ENCODE measurements at places on chromosomes 16 and 17.

DNA sequence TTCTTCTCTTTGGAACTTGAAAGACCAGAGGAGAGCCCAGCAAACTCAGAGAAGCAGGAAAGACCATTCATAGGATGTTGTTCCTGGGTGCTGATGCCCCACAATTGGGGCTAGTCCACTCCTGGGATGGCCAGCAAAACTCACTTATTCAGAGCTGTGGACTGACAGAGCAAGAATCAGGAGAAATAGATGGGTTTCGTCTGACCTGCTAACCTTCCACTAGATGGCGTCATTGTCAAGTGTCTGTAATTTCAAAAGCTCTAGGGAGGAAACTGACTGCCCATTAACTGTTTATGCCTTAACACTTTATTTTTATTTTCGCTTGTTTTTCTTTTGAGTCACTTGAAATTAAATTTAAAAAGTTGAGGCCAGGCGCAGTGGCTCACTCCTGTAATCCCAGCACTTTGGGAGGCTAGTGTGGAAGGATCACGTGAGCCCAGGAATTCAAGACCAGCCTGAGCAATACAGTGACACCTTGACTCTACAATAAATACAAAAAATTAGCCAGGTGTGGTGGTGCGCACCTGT is 28.7 kb upstream of the MILR1 start:
- DNase-seq = peak; percentile 17

DNA sequence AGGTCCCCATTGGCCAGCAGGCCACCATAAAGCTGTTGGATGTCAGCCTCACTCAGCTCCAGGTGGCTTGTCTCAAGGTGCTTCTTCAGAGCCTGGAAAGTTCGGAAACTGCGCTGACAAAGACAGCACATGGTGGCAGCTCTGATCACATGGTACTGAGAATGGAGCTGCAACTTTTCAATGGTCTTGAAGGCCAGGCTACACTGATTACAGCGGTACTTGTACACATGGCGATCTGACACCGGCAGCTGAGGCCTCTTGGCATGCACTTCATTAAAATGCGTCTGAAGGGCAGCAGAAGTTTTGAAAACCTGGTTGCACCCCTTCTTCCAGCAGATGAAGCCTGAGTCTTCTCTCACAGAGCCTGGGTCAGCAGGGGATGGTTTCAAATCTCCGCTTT is 249.7 kb downstream of the ZFHX3 start:
- DNase-seq = no peak

DNA sequence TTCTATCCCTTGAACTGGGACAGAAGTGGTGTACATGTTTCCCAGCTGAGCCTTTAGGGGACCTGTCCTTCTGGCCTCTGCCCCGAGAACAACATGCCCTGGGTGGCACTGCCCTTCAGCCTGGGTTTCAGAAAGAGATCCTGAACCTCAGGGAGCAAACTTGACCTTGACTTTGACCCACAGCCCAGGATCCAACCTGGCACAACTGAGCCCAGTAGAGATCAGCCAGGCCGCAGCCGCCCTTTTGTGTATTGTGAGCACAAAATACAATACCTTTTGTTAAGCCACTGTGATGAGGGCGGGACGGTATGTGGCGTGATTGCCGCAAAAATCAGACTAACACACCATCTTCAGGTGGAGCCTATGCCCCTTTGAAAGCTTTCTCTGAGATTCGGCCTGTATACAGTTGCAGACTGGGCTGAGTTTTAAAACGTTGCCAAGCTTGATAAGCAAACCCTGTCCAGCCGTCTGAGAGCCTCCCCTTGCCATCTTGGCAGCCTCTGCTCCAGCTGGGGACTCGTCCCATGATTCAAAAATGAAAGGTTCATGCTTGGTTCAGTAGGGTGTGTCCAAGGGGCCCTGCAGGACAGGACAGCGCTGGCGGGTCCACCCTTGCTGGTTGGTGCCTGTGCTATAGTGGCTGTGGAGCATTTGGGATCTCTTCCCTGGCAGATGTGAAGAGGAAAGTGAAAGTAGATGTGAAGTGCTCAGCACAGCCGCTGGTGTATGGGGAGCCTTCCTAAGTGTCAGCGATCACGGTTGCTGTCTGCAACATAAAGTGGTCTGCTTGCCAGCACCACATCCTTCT is 40.3 kb downstream of the FOXL1 start:
- DNase-seq = no peak

- no peak for DNase-seq
These were observed 52.4 kb upstream of the ATF7IP2 start for GRCh38 chr16:10333321-10334032.

- no peak for DNase-seq
These were observed 61.5 kb downstream of the PCTP start for GRCh38 chr17:55812323-55812722.

GRCh38 chr17:4551141-4551540 is 4.0 kb downstream of the MYBBP1A start:
- no peak for DNase-seq

- peak; percentile 59 for DNase-seq
These were observed 34.0 kb downstream of the NEUROD2 start for GRCh38 chr17:39573447-39574298.

DNA sequence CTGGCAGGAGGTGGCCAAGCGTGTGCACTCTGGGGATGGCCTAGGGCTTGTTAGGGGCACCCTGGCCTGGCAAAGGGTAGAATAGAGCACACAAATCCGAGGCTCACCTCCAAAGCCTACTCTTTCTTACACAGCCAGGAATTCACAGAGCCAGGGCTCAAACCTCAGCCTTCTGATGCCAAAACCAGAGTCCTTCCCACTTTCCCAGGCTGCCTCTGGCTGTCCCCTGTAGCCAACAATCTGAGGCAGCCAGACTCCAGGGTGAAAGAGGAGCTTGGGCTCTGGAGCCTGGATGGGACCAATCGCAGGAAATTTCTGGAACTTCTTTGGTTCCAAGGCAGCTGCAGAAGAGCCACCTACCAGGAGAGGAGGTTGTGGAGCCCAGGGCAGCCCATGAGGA is 127.9 kb downstream of the COPRS start:
- DNase-seq = no peak

- DNase-seq = no peak
These were observed 4.5 kb downstream of the TRPV2 start for GRCh38 chr17:16419929-16420271.

DNA sequence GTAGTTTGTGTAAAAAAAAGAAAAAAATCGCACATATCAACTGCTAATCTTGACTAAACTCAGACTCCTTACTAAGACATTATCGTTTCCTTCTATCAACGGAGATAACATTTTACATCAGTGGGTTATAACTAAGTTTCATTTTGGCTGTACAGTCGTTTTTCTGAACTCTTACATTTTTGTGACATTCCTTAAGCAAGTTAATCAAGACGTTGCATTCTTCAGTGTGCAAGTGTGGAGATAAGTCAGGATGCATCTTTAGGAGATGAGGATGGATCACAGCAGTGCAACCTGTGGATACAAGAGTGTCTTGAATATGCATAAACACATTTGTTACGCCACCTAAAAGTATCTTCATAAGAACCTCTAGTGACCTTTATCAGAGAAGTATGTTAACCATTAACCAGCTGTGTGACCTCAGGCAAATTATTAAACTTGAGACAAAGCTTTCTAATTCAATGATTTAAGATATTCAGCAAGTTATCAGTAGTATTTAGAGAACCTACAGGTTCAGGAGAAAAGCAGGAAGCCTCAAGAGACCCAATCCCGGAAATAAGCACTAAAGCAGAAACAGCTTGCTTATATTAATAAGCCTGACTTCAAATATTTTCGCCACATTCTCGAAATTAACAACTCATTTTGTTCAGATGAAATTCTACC is 9.4 kb downstream of the CMC2 start:
- no peak for DNase-seq

Data from neural crest cell (in vitro differentiated cells).